ENCODE measurements at places on chromosomes 6 and 20.

GRCh38 chr6:106383573-106383972, 23.1 kb downstream of the CRYBG1 start:
- DNase-seq: no peak

DNA sequence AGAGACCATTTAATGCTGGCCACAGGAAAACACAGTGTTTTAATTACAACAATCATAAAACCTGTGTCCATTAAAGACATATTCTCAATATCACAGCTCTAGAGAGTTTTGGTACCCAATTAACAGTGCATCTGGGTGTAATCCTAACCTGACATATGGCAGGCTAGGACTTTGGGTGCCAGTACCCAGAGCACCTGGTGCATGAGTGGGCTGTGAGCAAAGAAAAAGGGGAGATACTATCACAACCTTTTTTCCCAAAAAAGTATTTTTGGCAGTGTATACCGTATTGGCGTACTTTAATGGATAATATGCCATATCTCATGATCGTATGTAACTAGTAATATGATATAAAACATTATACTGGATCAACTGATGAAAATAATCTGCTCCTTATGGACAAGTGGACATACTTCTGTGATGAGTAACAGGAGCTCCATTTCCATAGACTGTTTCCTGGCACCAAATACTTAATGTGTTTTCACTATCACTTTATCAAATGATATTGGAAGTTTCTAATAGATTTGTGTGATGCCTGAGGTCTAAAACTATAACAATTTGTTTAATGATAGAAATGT, 91.7 kb downstream of the COL19A1 start:
- no peak for DNase-seq

DNA sequence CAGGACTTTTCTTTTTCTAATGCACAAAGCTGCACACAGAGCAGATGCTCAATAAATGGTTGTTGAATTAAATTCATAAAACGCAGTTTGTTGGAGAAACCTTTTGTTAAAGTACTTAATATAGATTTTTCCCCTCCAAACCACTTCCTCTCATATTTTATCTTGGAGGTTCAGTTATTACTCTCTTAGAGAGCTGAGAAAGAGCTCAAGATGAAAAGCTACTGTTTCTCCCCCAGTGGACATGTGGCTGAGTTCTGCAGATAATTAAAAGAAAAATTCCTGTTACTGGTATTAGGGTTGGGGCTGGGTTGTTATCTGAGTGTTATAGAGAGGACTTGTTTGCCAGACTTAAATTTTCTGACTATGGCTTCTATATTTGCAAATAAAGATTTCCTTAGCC, 294.0 kb downstream of the TBC1D7 start:
- DNase-seq: no peak

GRCh38 chr6:156775717-156776116, 1.5 kb upstream of the ARID1B start:
- no peak for DNase-seq

GRCh38 chr6:20716865-20717264, 182.6 kb downstream of the CDKAL1 start:
- no peak for DNase-seq

DNA sequence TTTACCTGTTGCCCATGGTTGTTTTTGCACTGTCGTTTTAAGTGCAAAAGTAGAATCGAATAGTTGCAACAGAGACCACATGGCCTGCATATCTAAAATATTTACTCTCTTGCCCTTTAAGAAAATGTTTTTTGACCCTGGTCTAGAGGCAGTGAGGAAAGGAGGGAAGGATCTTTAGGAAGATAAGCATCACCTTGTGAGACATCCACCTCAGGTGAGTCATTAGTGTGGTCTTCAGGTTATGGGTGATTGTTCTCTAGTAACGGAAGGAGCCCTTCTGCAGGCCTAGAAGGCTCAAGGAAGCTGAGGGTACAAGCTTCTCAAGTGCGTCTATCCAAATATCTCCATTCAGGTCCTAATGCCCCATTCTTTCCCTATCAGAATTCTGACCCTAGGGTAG, 6.6 kb upstream of the RAB44 start:
- no peak for DNase-seq

- no peak for DNase-seq
Observed at GRCh38 chr6:42177514-42178364, 4.6 kb downstream of the GUCA1A start.

DNA sequence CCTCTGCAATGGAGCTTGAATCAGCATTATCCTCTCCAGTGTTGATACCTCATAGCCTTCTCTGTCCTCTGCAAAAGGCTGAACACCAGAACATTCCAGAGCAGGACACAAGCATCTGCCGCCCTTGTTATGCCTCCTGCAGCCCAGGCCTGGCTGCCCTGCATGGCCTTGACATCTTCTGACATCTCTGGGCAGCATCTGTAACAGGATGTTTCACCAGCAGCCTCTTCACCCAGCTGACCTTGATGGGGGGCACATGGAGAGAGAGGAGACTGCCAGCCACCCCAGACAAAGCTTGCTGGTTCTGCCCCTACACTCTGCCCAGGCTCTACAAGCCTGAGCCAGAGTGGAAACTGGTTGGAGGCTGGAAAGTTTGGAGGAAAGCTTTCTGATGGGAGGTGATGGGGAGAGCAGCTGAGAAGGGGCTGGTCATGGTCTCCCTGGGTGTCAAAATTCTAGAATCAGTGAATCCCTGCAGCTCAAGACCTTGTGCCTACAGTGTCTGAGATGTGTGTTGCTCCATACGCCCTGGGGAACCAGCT, 145.1 kb downstream of the MRPL14 start:
- no peak for DNase-seq

- DNase-seq: no peak
Observed at GRCh38 chr6:170274713-170275560, 15.9 kb downstream of the DLL1 start.

DNA sequence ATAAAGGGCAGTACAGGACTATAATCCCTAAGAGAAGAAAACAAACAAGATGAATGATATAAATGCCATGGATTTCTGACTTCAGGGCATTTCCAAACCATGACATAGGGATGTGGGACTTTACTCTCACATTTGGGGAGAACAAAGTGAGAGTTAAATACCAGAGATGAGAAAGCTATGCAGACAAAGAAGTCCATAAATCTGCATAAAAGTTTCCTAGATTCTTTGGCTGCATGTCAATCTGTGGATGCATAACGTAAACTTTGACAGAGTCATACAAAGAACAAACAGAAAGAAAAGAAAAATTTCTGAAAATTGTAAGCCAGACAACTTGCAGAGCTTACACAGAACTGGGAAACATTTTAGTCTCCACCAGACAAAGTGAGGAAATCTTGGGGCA, 11.7 kb downstream of the EPM2A start:
- DNase-seq: no peak

GRCh38 chr6:73738367-73739028, 42.5 kb downstream of the CD109 start:
- DNase-seq: no peak

DNA sequence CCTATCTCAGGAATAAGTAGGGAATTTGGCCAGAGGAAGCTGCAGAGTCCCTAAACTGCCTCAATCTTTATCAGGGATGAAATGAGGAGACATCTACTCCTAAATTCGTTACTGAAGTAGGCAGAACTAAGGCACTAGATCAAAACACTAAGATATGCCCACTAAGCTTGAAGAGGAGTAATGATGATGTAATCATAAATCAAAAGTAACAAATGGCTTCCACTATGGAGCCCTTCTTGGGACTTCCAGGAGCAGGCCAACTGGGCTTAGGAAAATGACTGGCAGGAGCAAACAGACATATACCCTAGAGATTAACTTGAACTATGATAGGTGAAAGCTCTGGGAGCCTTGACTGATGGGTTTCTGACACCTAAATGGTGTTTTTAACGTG, 15.4 kb downstream of the ZSCAN12 start:
- no peak for DNase-seq

- DNase-seq: no peak
Observed at GRCh38 chr6:13294499-13295069, 33.8 kb downstream of the TBC1D7 start.

DNA sequence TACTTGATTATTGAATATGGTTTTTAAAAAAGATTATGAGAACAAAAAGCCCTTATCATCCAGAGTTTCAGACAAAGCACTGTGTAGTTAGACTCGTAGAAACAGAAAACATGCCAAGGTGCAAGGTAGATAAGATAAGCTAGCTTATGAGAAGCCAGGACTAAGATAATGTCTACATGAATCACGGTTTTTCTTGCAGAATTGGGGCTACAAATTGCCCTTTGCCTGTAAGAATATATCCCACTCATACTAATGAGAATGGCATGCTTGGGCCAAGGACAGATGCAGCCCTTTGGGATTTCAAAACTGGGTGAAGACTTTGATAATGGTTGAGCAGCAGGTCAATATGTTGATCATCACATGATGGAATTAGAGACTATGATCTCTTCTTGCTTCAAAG, 165.3 kb upstream of the PREP start:
- DNase-seq: no peak

GRCh38 chr6:15504040-15504495, 158.8 kb downstream of the DTNBP1 start:
- DNase-seq: no peak

DNA sequence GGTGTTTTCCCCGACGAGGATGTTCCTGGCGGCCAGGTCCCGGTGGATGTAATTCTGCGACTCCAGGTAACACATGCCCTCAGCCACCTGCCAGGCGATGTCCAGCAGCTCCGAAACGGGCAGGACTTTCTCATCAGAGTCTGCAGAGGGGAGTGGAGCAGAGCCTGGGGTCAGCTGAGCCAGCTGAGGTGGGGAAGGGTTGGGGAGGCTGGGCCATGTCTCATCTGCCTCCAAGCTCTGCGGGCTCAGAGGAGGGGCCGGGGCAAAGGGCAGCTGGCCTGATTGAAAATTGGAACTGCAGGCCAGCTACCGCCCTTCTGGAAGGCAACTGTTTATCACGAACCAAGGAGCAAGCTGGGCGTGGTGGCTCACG, 6.4 kb downstream of the PTK6 start:
- DNase-seq: no peak

- DNase-seq: no peak
Observed at GRCh38 chr6:104286641-104287040, 573.1 kb downstream of the HACE1 start.

DNA sequence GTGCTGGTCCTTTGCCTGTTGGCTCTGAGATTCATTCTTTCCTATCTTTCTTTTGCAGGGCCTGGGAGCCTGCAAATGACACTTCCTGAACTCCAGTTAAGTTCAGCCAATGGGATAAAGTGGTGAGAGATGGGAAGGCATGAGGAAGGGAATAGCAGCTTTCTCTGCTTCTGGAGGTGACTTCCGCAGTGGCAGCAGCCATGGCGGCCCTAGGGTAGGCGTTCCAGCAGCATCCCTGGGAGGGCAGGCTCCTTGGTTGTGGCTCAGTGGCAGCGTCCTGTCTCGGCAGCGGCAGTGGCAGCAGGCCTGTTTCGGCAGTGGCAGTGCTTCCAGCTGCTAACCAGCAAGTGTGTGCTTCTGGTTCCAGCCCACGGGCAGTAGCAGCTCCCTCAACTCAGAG, 7.3 kb upstream of the MDFI start:
- DNase-seq: no peak
